ENCODE measurements at places on chromosomes 16 and 17.

DNA sequence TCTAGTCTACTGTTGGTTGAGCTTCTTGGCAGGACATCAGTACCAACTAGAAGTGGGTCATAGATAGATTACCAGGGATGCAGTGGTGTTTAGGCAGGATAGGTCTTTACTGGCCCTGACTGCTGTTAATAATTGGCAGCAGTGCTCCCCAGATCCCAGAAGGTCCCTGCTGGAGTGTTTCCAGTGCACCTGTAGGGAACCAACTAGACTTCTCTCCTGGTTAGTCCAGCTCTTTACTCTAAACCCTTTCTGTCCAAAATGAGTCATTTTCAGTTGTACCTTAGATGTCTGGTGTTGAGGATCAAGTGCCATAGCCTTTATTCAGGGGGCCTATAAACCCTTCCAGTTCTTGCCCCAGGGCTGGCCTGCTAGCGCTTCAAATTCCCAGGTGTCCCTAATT, 8.7 kb downstream of the POLR2C start:
- no peak for DNase-seq

DNA sequence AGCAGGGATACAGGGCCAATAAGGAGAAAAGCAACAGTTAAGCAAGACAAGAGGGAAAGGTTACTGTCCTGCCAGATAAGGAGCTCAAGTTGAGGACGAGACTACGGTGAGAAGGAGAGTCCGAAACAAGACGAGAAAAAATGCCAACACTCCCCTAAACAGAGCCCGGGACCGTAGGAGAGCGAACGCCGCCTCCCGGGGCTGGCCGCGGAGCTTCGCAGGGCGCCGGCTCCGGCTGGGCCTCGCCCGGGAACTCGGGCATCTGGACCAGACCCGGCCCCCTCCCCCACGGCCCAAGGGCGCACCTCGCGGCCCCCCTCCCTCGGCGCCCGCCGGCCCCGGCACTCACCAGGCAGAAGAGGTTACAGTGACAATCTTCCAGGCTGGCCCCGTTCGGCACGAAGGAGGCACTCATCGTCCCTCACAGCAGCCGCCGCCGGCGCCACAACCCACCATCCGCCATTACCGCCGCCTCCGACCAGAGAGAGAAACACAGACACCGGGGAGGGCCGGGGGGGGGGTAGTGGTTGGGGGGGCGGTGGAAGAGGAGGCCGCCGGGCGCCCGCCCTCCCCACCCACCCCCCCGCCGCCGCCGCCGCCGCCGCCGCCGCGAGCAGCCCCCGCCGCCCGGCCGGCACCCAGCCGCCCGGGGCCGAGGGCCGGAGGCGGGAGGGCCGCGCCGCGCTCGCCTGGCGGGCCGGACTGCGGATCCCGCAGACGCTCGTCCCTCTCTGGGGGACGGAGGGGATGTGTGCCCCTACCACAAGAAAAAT, at the start of gene MED13:
TSS of gene MED13 (minus strand) at position 488 of the 773 bp plus-strand sequence. CDS start at position 415, 73 bp downstream.
- peak; percentile 11 for DNase-seq

DNA sequence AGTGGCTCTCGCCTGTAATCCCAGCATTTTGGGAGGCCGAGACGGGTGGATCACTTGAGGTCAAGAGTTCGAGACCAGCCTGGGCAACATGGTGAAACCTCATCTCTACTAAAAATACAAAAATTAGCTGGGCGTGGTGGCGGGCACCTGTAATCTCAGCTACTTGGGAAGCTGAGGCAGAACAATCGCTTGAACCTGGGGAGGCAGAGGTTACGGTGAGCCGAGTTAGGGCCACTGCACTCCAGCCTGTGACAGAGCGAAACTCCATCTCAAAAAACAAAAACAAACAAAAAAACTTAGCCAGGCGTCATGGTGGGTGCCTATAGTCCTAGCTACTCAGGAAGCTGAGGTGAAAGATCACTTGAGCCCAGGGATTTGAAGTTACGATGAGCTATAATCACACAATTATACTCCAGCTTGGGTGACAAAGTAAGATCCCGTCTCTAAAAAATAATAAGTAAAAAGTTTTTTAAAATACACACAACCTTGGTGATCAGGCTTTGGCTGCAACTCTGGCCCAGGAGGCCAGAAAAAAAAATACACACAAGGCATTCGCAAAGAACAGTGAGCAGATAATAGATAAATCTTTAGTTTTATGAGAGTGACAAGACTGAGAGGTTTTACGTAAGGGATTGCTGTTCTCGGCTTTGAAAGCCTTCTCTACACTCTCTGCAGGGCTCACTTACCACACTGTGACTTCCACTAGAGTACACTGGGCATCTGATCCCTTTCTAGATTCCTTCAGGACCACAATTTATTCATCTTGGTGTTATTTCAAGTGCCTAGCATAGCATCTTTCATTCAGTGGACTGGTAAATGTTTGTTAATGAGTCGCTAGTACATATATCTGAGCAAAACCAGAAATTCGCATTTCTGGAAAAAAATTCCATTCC, 5.9 kb downstream of the GSPT1 start:
- no peak for DNase-seq

- no peak for DNase-seq
Measured at GRCh38 chr16:72549878-72550277, 377.9 kb upstream of the PMFBP1 start.

DNA sequence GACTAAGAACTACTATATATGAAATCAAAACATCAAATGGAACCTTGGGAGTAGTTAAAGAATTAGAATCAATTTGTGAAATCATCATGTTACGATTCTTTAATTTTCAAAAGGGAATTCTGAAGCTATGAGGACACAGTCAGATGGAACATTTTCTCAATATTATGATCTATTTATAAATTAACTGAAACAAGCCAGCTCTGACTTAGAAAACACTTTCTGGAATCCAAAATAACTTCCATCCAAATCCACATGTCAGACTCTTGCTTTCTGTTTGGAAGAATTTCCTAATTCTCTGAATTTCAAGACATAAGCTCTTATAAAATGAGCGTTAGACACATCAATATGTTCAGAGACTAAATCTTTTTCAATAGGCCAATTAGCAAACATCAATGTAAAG, 737.7 kb upstream of the SOX9 start:
- no peak for DNase-seq

- DNase-seq, result no peak
Measured at GRCh38 chr16:27906883-27907282, 156.6 kb downstream of the GSG1L start.

DNA sequence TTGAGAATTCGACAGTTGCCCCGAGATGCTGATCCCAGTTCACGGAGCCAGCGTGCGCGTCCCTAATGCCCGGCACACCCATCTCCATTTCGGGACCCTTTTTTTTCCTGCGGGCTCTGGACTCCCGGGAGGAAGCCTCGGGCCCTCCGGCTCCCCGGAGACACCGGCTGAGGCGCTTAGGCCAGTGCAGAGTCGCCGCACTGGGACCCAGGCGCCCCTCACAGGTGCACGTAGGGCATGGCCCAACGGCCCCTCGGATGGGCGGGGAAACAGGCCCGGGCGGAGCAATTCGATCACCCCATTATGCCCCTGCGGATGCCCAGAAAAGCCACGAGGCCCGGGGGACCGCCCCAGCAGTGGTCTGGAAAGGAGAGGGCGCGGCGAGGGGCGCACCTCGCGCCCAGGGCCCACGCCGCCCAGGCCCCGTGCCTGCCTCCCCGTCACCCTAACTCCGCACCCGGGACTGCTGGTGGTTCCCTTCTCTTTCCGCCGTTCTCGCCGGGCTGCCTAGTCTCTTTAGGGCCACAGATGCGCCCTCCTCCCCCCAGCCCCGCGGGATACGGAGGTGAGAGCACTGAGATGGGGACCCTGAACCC, 18.5 kb upstream of the ZFHX3 start:
- DNase-seq, result no peak

DNA sequence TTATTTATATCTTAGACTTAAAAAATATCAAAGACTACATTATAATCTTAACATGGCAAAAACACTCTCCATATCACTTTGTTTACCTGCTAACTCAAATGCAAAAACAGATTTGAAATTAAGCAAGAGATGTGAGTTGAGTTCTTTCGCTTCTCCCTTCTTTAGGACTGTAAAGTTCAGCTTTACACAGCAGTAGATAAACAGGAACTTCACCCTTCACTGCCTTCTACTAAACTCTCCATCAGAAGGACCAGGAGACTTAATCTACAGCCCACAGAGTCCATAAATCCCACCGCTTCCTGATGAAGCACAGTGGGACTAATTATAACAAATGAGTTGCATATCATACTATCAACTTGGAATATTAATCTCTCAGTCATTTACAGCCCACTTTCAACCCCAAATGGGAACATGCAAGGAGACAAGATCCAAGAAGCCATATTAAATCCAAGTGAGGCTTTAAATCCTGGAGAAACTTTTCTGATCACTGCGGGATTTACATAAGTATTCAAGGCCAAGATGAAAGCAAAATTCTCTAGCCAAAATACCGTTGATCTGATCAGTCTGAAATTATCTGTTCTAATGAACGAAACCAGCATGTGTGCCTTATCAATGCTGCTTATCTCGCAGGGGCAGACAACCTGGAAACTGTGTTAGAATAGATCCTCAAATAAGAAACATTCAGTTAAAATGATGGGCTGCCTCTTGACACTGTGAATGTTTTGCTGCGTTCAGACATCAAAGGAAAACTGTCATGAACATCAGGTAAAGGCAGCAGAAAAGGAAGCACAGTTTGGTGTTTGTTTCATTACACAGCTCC, 1.6 kb downstream of the AMFR start:
- no peak for DNase-seq

GRCh38 chr17:13329421-13329820, 272.3 kb downstream of the HS3ST3A1 start:
- DNase-seq, result no peak

DNA sequence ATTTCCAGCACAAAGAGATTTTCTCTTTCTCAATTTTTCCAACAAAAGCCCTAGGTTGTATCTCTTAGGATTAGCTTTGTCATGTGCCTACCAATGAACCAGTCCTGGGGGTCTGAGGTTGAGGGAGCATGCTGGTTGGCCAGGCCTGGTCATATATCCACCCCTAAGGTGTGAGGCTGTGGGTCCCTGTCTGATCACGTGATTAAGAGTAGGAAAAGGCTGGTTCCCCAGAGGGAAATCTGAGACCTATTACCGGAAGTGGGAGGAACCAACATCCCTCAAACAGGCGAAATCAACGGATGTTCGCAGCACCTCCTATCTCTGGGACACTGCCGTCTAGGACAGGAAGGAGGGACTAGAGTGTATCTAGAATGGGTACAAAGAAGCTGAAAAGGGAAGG, 185.7 kb upstream of the IRX5 start:
- DNase-seq, result no peak

- no peak for DNase-seq
Measured at GRCh38 chr17:2435862-2436261, 35.0 kb upstream of the MNT start.

GRCh38 chr16:50879873-50880695, 138.2 kb downstream of the CYLD start:
- no peak for DNase-seq

- DNase-seq, result no peak
Measured at GRCh38 chr17:47660064-47660492, 10.4 kb downstream of the KPNB1 start.

- DNase-seq, result peak; percentile 63
Measured at GRCh38 chr17:2393174-2393953, 7.5 kb downstream of the MNT start.

- DNase-seq, result no peak
Measured at GRCh38 chr17:51909971-51910370, 248.5 kb downstream of the CA10 start.

DNA sequence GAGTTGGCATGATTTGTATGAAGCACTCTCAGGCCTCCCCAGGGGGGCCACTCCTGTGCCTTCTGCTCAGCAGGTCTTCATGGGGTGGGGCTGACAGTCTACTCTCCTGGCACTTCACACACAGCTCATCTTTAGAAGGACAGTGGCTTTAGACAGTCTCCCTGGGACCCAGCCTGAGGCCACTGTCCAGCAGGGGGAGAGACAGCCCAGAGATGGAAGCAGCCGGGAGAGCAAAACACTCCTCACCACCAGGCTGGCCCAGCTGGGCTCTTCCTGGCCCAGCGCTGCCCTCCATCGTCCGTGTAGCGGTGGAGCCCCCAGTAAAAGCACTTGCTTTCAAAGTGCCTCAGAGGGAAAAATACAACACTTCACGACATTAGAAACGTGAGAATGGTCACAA, 62.0 kb upstream of the CRHR1 start:
- no peak for DNase-seq

DNA sequence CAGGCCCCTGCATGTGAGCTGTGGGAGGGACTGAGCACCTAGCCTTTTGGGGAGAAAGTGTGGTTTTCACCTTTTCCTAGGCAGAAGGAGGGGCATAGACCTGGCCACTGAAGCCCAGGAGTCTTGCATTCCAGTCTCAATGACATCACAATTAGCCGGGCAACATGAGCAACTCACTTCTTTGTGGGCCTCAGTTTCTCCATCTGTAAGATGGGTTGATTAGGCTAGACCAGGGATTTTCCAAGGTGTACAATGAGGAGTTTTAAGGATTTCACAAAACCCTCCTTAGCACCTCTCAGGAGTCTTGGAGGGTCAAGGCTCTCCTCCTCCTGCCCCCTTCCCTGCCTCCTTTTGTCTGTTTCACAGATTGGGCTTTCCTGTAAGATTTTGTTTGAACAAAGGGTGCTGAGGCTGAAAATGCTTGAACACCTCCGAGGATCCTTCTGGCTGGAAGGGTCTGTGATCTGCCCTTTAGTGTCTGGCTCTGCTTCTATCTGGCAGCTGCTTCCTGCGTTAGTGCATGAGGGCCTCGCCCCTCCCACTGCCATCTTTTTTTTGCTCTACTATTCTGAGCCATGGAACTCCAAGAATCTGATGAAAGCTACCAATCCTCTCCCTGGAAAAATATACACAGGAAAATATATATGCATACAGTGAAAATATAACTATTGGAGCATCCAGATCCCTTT, 52.4 kb upstream of the ETV4 start:
- DNase-seq, result no peak

DNA sequence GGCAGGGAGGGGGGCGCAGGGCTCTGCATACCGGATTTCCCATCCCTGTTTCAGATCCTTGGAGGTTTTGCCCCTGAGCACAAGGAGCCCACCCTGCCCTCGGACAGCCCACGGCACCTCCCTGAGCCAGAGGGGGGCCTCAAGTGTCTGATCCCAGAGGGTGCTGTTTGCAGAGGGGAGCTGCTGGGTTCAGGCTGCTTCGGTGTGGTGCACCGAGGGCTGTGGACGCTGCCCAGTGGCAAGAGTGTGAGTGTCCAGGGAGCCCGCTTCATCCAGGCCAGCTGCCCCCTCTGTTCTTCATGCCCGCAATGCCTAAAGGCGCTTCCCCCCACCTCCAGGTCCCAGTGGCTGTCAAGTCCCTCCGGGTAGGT, 2.5 kb downstream of the TNK1 start:
- no peak for DNase-seq

DNA sequence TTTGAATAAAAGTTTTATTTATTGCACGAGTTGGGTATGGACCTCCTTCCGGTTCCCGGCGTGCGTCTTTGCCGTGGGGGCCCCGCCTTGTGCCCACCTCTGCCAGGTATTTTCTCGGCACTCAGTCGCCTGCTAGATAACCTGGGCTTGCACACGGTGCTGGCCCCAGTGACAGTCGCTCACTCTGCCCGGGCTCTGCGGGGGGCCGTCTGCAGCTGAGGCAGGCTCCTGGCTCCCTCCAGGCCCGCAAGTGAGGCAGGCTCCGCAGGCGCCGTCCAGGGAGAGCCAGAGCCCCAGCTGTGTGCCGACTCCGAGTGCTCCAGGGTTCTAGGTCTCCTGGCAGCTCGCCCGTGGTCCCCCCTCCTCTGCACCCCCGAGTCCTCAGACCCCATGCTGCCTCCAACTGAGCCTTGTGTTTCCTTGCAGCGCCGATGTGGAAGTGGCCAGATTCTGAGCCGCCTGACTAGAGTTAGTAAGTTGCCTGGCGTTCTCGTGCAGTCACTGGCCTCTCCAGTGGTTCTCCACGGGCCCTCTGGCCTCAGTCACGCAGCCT, 54.7 kb upstream of the PVALEF start:
- no peak for DNase-seq

All from brain microvascular endothelial cell (primary cell).